ENCODE measurements at places on chromosomes 2 and 18.

- no peak overlapping the region for H3K27ac ChIP-seq
- no peak for DNase-seq
Observed at GRCh38 chr18:24071779-24072178, 57.2 kb downstream of the TTC39C start.

GRCh38 chr2:127563458-127564428 lies 28.3 kb downstream of the MYO7B start:
- H3K27me3 ChIP-seq: no peaks in the 10 kb centered on the region
- DNase-seq: no peak
- H3K4me1 ChIP-seq: no peaks in the 10 kb centered on the region
- no peaks in the 10 kb centered on the region for H3K36me3 ChIP-seq

DNA sequence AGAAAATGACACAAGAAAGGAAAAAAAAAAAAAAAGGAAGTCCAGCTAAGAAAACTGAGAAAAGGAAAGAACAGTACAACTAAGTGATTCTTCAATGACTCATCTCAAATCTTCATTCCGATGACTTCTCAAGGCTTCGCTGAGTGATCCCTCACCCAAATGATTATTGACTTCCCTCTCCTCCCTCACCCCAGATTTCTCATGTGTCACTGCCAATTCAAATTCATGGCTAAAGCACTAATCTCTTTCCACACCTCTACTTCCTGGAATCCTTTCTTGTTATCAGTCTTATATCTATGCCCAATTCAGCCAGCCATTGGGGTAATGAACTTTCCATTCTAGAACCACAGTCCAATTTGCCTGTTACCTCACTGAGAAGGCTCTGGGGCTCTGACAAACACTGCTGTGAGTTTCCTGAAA lies 7.2 kb upstream of the ABCB11 start:
- H3K27me3 ChIP-seq: no peaks in the 10 kb centered on the region
- H3K36me3 ChIP-seq: no peaks in the 10 kb centered on the region
- no peaks in the 10 kb centered on the region for H3K4me1 ChIP-seq
- H3K4me3 ChIP-seq: no peak overlapping the region
- no peak overlapping the region for H3K27ac ChIP-seq
- no peak for DNase-seq

- H3K4me1 ChIP-seq: peaks cover 29% of the 10 kb centered on the region
- no peak overlapping the region for H3K27ac ChIP-seq
- no peaks in the 10 kb centered on the region for H3K27me3 ChIP-seq
- no peak overlapping the region for H3K4me3 ChIP-seq
- no peaks in the 10 kb centered on the region for H3K36me3 ChIP-seq
- no peak for DNase-seq
Observed at GRCh38 chr2:101811226-101812015, 113.9 kb downstream of the MAP4K4 start.

DNA sequence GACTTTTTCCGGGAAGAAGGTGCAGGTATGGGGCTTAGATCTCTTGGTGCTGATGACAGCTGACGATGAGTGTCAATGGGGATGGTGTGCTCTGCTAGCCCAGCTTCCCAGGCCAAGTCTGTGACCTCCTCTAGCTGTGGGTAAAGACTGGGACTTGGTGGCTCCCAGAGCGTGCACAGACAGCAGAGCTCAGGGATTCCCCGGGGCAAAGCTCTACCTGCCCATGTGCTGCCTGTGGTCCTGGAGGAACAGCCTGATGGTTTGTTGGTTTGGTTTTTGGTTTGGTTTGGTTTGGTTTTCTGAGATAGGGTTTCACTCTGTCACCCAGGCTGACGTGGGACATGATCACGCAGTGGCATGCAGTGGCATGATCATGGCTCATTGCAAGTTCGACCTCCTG lies 19.2 kb downstream of the ATP6V1B1 start:
- H3K27me3 ChIP-seq: peaks cover 14% of the 10 kb centered on the region
- no peak overlapping the region for H3K27ac ChIP-seq
- no peaks in the 10 kb centered on the region for H3K36me3 ChIP-seq
- no peak for DNase-seq
- no peak overlapping the region for H3K4me3 ChIP-seq

DNA sequence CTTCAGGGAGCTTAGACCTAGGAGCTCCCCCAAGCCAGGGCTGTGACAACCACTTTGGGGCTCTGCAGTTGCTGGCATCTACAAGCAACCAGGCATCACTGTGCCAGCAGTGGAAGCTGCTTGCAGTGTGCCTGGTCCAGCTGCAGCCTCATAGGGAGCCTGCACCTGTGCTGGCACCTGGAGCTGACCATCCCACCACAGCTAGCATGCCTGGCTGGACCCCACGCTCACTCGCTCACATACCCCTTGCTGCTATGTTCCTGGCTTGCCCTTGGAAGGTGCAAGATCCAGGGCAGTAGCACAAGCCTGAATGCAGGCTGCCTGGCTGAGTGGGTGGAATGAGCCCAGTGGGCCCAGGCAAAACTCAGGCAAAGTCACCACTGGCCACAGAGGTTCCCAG lies 82.5 kb downstream of the ZNF804A start:
- no peak overlapping the region for H3K27ac ChIP-seq
- peak; percentile 39 for DNase-seq
- H3K4me1 ChIP-seq: no peaks in the 10 kb centered on the region
- no peaks in the 10 kb centered on the region for H3K36me3 ChIP-seq
- no peaks in the 10 kb centered on the region for H3K27me3 ChIP-seq

DNA sequence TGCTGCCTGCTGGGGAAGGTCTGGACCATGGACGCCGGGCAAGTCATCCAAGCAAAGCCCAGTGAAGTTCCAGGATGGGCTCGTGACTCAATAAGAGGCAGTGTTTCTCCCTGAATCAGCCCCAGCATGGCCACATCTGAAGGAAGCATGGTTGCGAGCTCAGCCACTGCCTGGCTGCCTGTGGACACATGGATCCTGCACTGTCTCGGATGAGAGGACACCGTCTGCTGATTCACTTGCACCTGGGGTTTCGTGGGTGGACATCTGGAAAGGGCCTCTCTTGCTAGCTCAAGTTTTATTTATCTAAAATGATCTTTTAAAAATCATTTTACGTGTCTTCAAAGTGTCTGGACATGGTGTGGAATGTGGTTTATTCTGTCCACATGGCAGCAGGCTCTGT lies 224.8 kb upstream of the FN1 start:
- DNase-seq: no peak
- H3K27ac ChIP-seq: no peak overlapping the region
- no peak overlapping the region for H3K4me3 ChIP-seq
- no peaks in the 10 kb centered on the region for H3K27me3 ChIP-seq

- no peaks in the 10 kb centered on the region for H3K27me3 ChIP-seq
- no peak overlapping the region for H3K27ac ChIP-seq
- no peak for DNase-seq
- no peaks in the 10 kb centered on the region for H3K4me1 ChIP-seq
- H3K4me3 ChIP-seq: no peak overlapping the region
- no peaks in the 10 kb centered on the region for H3K36me3 ChIP-seq
Observed at GRCh38 chr2:181978351-181979150, 7.1 kb upstream of the PPP1R1C start.

GRCh38 chr18:74116633-74117554 lies 30.7 kb downstream of the FBXO15 start:
- H3K36me3 ChIP-seq: no peaks in the 10 kb centered on the region
- no peak overlapping the region for H3K4me3 ChIP-seq
- peak overlapping the region; percentile 42 for H3K27ac ChIP-seq
- peaks cover 23% of the 10 kb centered on the region for H3K4me1 ChIP-seq

DNA sequence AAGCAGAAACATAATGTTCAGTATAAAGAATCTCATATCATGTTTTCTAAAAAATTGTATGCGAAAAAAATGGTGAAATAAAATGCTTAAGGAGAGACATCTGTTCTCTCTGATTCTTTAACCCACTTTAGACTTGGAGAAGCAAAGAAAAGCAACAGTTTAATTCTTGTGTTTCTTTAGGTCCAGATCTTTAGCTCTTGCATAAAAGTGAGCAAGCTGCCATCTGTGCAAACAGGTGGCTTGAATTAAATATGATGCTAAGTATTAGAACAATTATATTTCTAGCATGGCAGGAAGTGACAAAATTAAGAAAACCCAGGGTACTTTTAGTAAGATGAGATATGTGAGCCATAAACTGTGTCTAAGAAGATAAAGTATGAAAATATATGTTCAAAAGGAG lies 1038.3 kb downstream of the DPP10 start:
- H3K27me3 ChIP-seq: no peaks in the 10 kb centered on the region
- no peak overlapping the region for H3K27ac ChIP-seq
- H3K4me3 ChIP-seq: no peak overlapping the region
- no peaks in the 10 kb centered on the region for H3K4me1 ChIP-seq
- no peaks in the 10 kb centered on the region for H3K36me3 ChIP-seq

DNA sequence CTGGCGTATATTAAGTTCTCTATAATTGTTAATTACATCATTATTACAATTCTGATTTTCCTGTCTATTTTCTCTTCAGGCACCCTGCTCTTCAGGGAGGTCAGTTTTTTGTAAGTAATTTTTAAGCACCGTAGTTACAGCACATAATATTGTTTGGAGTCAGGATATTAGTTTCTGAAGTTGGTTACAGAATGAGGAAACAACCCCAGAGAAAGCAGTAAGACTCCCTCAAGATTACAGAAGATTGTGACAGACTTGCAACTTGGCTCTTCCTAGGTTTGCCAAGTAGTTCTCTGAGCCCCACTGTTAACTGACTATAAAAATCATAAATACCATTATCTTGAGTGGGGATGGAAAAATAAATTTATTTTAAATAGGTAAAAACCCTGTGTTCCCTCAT lies 921 bp downstream of the RPE start:
- H3K4me1 ChIP-seq: peaks cover 27% of the 10 kb centered on the region
- H3K27me3 ChIP-seq: no peaks in the 10 kb centered on the region
- H3K36me3 ChIP-seq: no peaks in the 10 kb centered on the region
- H3K27ac ChIP-seq: peak overlapping the region; percentile 75
- H3K4me3 ChIP-seq: peak overlapping the region; percentile 99

GRCh38 chr2:189952536-189953109 lies 109.9 kb downstream of the MSTN start:
- no peak overlapping the region for H3K4me3 ChIP-seq
- H3K27me3 ChIP-seq: no peaks in the 10 kb centered on the region

GRCh38 chr18:36128907-36129299 lies 237 bp downstream of the SLC39A6 start:
- peaks cover 19% of the 10 kb centered on the region for H3K36me3 ChIP-seq
- no peak for DNase-seq
- no peaks in the 10 kb centered on the region for H3K27me3 ChIP-seq
- H3K4me3 ChIP-seq: peak overlapping the region; percentile 81

GRCh38 chr2:181977661-181978350 lies 7.8 kb upstream of the PPP1R1C start:
- H3K4me1 ChIP-seq: no peaks in the 10 kb centered on the region
- no peak overlapping the region for H3K4me3 ChIP-seq
- no peak overlapping the region for H3K27ac ChIP-seq
- no peak for DNase-seq

DNA sequence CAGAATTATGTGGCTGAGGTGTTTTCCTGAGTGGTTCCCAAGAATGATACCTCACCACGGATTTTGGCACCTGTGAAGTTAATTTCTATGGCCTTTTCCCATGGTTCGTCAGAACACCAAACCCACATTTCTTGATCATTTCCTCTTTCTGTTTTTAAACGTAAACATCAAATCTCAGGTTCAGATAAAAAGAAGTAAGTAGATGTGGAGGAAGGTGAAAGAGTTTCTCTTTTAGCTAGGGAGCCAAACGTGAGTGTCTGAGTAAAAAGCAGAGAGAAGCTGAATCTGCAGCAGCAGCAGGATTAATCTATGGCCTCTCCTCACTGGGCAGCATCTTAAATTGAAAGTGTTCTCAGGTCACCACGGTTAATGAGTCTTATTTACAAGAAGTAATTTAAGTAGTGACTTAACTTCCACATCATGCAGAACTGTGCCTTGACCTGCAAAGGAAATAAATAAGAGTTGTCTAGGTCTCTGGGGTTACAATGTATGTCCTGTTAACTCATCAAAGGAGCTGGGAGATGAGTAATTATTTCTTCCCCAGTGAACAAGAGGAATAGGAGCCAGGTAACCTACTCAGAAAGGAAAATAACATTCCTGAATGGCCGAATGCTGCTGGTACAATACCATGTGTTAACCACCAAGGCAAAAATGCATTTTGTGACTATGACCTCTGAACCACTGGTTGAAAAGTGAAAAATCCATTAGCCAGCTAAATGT lies 139.6 kb upstream of the NETO1 start:
- no peaks in the 10 kb centered on the region for H3K36me3 ChIP-seq
- no peak overlapping the region for H3K4me3 ChIP-seq
- H3K27me3 ChIP-seq: no peaks in the 10 kb centered on the region
- no peaks in the 10 kb centered on the region for H3K4me1 ChIP-seq
- no peak overlapping the region for H3K27ac ChIP-seq

- no peak overlapping the region for H3K4me3 ChIP-seq
- H3K27ac ChIP-seq: no peak overlapping the region
- H3K36me3 ChIP-seq: no peaks in the 10 kb centered on the region
- H3K4me1 ChIP-seq: peaks cover 41% of the 10 kb centered on the region
- DNase-seq: no peak
Observed at GRCh38 chr2:234978466-234979203, 26.8 kb downstream of the SH3BP4 start.

- no peak overlapping the region for H3K4me3 ChIP-seq
- DNase-seq: no peak
- peaks cover 4% of the 10 kb centered on the region for H3K4me1 ChIP-seq
- H3K36me3 ChIP-seq: peaks cover 22% of the 10 kb centered on the region
Observed at GRCh38 chr2:25972049-25972823, 10.1 kb downstream of the KIF3C start.

DNA sequence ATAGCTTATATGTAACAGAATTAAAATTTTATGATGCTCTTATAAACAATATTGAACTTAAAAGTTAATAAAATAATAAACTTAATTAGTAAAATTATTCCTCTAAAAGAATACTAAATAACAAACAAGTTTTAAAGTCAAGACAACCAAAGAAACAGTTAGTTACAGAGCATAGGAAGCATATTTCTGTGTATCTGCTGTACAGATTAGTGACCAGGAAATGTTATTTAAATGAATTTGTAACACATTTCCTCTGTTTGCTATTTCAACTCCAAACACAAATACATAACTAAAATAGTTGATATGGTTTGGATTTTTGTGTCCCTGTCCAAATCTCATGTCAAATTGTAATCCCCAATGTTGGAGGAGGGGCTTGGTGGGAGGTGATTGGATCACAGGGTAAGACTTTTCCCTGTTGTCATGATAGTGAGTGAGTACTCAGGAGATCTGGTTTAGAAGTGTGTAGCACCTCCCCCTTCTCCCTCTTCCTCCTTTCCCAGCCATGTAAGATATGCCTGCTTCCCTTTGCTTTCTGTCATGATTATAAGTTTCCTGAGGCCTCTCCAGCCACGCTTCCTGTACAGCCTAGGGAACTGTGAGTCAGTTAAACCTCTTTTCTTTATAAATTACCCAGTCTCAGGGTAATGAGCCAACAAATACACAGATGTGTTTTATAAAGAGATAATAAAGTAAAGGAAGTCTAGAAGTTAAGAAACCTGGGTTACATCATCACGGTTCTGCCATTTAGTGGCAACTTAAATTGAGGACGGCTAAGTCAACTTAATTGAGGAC lies 51.8 kb downstream of the ROCK2 start:
- H3K36me3 ChIP-seq: no peaks in the 10 kb centered on the region
- H3K27me3 ChIP-seq: no peaks in the 10 kb centered on the region
- H3K27ac ChIP-seq: no peak overlapping the region
- peaks cover 6% of the 10 kb centered on the region for H3K4me1 ChIP-seq
- no peak overlapping the region for H3K4me3 ChIP-seq

GRCh38 chr18:9517869-9518268 lies 42.6 kb downstream of the RALBP1 start:
- H3K27me3 ChIP-seq: no peaks in the 10 kb centered on the region
- H3K27ac ChIP-seq: no peak overlapping the region
- peaks cover 34% of the 10 kb centered on the region for H3K36me3 ChIP-seq
- no peak for DNase-seq
- H3K4me3 ChIP-seq: no peak overlapping the region

Measured in tibial artery (tissue), 4 donors.